ENCODE measurements at places on chromosomes 2 and 18. TPM values are rescaled to one million over a fixed set of nuclear protein-coding genes. Genes with fewer than 3 reads are reported as not detected.

Gene EHD3
- 7.9 TPM for polyA plus RNA-seq

DNA sequence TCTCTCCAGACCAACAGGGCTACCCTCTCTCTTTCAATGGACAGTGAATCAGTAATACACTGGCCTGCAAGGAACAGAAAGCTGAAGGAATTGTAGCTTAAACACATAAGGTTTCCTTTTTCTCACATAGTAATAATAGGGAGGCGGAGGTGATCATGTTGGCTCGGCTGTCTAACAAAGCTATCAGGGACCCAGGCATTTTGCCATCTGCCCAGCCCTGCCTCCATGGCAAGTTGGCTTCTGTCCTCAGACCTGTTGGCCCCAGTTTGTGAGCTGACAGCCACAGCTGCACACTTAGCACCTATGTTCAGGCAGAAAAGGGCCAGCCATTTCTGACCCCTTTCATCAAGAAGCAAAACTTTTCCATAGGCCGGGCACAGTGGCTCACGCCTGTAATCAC, 2.0 kb upstream of the CHRNG start:
- DNase-seq = no peak

- DNase-seq = no peak
These were observed 26.8 kb downstream of the SMAD7 start for GRCh38 chr18:48923746-48924629.

Gene CSRNP3
- polyA plus RNA-seq = 0.05 TPM

GRCh38 chr18:13014818-13015217, 23.7 kb downstream of the CEP192 start:
- DNase-seq = no peak

GRCh38 chr2:112195167-112195766, 57.1 kb downstream of the FBLN7 start:
- DNase-seq = no peak

GRCh38 chr2:241987726-241988125, 118.2 kb downstream of the RTP5 start:
- no peak for DNase-seq

Gene CHRNG
- polyA plus RNA-seq = not detected

GRCh38 chr2:71306762-71307161, 24.8 kb upstream of the ZNF638 start:
- no peak for DNase-seq

All from A549 (cell line).